ENCODE measurements at places on chromosomes 2 and 18.

- no peak for DNase-seq
Observed at GRCh38 chr2:200778038-200778437, 33.7 kb upstream of the BZW1 start.

GRCh38 chr2:219495531-219496122 is 3.1 kb upstream of the GMPPA start:
- no peak for DNase-seq

- DNase-seq: no peak
Observed at GRCh38 chr2:25844089-25844488, 34.2 kb downstream of the ASXL2 start.

DNA sequence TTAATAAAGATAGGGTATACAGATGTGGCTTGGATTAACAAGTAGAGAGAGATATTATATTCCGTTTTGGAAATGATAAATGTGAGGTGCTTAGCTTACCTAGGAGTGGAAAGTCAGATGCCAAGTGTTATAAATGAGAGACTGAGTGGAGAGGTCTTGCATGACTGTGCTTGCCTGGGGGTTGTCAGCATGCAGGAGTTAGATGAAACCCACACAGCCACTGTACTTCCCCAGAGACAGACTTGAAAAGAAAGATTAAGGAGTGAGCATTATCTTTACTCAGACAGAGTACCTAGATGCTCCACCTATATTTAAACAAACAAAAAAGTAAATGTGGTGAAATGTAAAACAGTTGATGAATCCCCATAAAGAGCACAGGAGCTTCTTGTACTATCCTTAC is 482.7 kb downstream of the RIT2 start:
- DNase-seq: no peak

DNA sequence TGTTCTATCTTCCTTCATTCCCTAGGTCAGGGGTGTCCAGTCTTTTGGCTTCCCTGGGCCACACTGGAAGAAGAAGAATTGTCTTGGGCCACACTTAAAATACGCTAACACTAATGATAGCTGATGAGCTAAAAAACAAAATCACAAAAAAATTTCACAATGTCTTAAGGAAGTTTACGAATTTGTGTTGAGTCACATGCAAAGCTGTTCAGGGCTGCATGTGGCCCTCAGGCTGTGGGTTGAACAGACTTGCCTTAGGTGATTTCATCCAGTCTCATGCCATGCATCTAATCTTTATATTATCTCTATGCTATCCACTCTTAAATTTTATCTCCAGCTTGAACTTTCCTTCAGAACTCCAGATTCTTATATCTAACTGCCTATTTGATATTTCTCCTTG is 80.1 kb downstream of the CCDC85A start:
- DNase-seq: no peak

DNA sequence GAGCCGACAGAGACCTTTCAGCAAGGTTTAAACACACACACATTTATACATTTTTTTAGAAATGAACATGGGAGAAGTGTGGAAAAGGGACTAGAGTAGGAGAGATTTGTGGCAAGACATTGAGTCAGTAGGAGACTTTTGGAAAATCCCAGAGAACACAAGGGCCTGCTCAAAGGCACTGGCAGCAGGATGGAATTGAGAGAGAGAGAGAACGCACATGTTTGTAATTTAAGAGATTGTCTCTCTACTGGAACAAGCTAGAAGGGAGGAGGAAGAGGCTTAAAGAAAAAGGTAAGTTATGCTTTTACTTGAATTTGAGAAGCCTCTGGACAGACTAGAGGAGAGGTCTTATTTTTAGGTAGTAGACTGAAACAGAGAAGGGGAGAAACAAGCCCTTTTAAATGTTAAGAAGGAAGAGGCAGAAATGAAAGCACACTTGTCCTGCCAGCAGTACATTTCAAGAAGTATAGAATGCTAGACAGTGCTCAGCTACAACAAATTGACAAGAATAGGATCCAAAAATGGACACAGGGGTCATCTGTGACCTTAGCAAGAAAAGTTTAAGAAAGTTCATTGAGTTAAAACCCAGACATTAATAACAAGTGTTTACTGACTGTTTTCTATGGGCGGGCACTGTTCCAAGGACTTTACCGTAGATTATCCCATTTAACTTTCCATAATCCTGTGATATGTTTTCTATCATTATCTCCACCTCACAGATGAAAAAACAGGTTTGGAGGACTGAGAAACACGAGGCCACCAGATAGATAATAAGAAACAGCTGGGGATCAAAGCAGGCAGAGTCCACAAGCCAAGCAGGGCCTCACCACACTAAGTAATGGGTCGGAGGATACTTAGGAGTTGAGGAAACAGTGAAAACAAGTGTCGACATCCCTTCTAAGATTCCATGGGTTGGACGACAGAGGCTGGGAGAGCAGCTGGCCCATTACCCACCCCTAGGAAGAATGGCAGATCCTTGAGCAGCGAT is 306.5 kb upstream of the NRP2 start:
- DNase-seq: no peak

GRCh38 chr18:61244632-61245031 is 88.6 kb upstream of the CDH20 start:
- DNase-seq: no peak

- DNase-seq: peak; percentile 52
Observed at GRCh38 chr18:41954827-41955613, at the start of gene PIK3C3. Gene PIK3C3, plus strand, starts transcription at chr18:41955234. Its CDS starts 58 bp downstream, at chr18:41955292.

DNA sequence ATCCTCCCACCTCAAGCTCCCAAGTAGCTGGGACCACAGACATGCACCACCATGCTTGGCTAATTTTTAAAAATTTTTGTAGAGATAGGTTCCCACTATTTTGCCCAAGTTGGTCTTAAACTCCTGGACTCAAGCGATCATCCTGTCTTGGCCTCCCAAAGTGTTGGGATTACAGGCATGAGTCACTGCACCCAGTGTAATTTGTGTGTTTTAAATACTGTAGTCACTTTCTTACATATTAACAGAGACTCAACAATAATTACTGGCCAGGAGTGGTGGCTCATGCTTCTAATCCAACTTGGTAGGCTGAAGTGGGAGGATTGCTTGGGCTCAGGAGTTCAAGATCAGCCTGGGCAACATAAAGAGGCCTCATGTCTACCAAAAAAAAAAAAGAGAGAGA is 293.0 kb downstream of the RDH14 start:
- DNase-seq: no peak

- DNase-seq: no peak
Observed at GRCh38 chr2:125870264-125870663, 785.7 kb upstream of the GYPC start.

DNA sequence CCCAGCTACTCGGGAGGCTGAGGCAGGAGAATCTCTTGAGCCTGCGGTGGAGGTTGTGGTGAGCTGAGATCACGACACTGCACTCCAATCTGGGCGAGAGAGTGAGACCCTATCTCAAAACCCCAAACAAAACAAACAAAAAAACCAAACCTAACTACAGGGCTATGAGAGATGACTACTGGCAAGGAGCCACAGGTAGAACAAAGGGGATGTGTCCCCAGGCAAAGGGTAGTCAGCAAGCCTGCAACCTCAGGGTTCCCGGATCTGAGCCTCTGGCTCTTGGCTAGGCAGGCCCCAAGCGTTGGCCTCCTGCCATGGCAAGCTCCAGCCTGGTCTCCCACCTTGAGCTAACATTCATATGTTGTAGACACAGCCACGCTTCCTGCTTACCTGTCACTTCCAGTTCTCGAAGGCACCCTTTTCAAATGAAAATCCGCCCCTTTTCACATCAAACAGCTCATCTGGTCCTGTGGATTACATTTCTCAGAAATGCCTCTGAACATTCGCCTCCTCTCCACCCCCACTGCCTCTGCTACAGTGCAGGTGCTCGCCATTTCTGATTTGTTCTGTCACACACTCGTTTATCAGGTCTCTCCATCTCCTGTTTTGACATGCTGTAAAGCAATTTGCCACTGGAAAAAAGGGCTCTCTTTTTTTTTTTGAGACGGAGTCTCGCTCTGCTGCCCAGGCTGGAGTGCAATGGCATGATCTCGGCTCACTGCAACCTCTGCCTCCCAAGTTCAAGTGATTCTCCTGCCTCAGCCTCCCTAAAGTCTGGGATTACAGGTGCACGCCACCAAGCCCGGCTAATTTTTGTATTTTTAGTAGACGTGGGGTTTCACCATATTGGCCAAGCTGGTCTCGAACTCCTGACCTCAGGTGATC is 13.1 kb upstream of the ACTR3 start:
- no peak for DNase-seq

GRCh38 chr2:210197720-210198119 is 26.5 kb upstream of the KANSL1L start:
- DNase-seq: no peak

- no peak for DNase-seq
Observed at GRCh38 chr2:55618275-55619055, 1.0 kb upstream of the PPP4R3B start.

DNA sequence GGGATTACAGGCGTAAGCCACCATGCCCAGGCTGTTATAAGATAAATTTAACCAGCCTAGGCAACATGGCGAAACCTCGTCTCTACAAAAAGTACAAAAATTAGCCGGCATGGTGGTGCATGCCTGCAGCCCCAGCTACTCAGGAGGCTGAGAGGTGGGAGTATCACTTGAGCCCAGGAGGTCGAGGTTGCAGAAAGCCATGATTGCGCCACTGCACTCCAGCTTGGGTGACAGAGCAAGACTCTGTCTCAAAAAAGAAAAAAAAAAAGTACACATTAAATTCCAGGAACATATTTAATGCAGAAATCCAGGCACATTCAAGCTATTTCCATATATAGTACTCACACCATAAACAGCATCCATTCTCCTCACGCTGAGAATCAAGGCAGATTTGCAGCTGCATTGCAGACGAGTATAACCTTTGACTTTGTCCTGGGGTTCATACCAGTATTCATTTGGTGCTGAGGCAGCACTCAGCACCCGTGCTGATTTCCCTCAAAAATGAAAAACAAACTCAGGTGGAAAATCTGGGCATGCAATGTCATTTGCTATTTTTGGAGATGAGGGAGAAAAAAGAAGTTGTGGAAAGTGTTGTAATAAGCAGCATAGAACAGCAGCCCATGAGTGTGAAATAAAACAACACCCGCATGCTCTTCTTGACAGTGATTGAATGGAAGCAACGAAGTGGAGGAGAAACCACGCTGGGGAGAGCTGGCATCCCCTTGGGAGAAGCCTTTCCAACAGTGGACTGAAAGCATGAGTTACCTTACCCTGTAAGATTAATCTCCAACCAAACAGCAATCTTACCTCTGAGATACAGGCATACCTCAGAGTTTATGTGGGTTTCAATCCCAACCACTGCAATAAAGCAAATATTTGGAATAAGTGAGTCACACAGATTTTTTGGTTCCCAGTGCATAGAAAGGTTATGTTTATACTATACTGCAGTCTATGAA is 46.8 kb upstream of the ANXA4 start:
- DNase-seq: no peak

- no peak for DNase-seq
Observed at GRCh38 chr2:45178854-45179253, 169.6 kb upstream of the SIX2 start.

- no peak for DNase-seq
Observed at GRCh38 chr2:75210409-75210808, 11.1 kb upstream of the TACR1 start.

GRCh38 chr2:27051902-27052645 is 606 bp downstream of the AGBL5 start:
- DNase-seq: no peak

- DNase-seq: no peak
Observed at GRCh38 chr2:224008702-224009261, 30.3 kb downstream of the SERPINE2 start.

- no peak for DNase-seq
Observed at GRCh38 chr18:22314420-22314819, 103.3 kb downstream of the CTAGE1 start.

DNA sequence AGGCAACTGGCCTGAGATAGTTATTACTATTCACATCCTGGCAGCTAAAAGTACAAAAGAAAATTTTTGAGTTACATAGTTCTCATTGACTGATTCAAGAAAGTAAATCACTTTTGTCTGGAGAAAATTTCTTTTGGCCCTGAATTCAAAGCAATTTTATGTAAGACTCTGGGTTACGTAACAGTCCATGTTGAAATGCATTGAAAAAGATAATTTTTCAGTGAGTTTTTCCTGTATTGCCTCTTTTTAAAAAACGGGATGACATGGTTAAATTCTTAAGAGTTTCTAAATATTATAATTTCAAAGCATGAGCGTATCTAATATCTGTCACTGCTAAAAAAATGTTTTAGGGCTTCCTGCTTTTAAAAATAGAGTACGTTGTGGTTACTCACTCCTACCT is 72.7 kb downstream of the ANKRD12 start:
- no peak for DNase-seq

- DNase-seq: no peak
Observed at GRCh38 chr2:101998556-101998895, 6.8 kb downstream of the IL1R2 start.

GRCh38 chr18:53686965-53687364 is 537.5 kb downstream of the MBD2 start:
- no peak for DNase-seq

DNA sequence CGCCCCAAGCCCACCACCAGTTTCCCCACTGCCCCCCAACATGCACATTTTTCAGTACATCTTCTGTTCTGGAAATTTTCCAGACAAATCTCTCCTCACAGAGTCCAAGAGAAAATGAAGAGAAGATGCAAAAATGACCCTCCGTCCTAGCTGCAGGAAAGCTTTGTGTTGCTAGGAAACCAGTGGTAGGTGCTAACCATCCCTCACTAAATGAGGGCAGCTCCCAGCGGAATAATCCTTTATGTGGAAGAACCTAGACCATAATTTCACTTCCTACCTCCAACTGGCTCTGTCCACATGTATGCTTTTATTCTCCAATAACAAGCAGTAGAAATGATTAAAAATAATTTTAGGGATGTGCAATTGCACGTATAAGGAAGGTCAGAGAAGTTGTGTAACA is 311.9 kb upstream of the EPHA4 start:
- DNase-seq: no peak

- DNase-seq: no peak
Observed at GRCh38 chr2:47503481-47504070, 100.6 kb downstream of the MSH2 start.

- no peak for DNase-seq
Observed at GRCh38 chr2:138504546-138505235, 3.1 kb downstream of the SPOPL start.

DNA sequence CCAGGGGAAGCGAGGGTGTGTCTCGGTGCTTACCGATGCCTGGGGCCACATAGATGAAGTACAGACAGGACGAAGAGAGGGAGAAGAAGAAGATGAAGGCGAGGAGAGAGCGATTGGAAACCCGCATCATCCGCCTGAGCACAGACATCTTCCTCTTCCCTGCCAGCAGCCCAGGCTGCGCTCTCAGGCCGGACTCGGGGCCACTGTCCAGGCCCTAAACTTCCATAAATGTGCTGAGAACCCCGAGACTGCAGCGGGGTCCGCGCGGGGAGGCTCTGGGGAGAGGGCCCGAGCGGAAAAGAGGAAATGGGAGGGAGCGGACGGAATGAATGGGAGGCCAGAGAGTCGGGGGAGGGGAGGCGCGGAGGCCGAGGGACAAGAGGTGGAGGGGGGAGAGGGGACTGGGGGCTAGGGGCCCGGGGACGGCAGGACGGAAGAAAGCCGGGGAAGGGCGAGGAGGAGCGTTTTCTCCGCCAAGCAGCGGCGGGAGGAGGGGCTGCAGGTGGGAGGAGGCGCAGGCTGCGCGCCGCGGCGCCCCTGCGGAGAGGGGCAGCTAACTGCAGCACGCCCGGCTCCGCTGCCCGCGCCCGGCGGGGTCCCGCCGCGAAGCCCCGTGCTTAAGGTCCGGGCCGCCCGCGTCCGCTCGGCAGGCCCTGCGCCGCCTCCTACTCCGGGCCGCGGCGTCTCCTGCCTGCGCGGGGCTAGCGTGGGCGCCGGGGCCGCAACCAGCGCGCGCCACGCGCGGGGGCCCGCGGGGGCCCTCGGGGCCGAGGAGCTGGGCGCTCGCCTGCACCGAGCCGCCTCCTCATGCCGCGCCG is at the start of gene B4GALT6:
B4GALT6 (minus strand) TSS at position 303 of the 818 bp plus-strand sequence; CDS start at position 148, 155 bp downstream.
- DNase-seq: no peak

- no peak for DNase-seq
Observed at GRCh38 chr2:30217644-30218337, 13.5 kb upstream of the LBH start.

Data from esophagus squamous epithelium (tissue), 5 donors.